Stromal cell of bone marrow (primary cell): ENCODE measurements at places on chromosomes 5 and 9.

- no peak for DNase-seq
Observed at GRCh38 chr5:169637085-169637548, at the start of gene DOCK2. Gene DOCK2 (plus strand): TSS chr5:169637275. CDS start chr5:169637327, 52 bp downstream.

GRCh38 chr5:95915999-95916686 is 45.5 kb downstream of the ELL2 start:
- DNase-seq, result no peak

- no peak for DNase-seq
Observed at GRCh38 chr5:109407913-109408312, 1.9 kb downstream of the PJA2 start.

GRCh38 chr5:35617060-35617434 is 616 bp upstream of the SPEF2 start:
- no peak for DNase-seq

GRCh38 chr9:110217656-110218099 is 9.7 kb upstream of the C9orf152 start:
- DNase-seq, result no peak

GRCh38 chr5:60649288-60649917 is 50.6 kb downstream of the DEPDC1B start:
- DNase-seq, result peak; percentile 30

GRCh38 chr5:132230871-132231270 is 3.2 kb upstream of the P4HA2 start:
- no peak for DNase-seq

DNA sequence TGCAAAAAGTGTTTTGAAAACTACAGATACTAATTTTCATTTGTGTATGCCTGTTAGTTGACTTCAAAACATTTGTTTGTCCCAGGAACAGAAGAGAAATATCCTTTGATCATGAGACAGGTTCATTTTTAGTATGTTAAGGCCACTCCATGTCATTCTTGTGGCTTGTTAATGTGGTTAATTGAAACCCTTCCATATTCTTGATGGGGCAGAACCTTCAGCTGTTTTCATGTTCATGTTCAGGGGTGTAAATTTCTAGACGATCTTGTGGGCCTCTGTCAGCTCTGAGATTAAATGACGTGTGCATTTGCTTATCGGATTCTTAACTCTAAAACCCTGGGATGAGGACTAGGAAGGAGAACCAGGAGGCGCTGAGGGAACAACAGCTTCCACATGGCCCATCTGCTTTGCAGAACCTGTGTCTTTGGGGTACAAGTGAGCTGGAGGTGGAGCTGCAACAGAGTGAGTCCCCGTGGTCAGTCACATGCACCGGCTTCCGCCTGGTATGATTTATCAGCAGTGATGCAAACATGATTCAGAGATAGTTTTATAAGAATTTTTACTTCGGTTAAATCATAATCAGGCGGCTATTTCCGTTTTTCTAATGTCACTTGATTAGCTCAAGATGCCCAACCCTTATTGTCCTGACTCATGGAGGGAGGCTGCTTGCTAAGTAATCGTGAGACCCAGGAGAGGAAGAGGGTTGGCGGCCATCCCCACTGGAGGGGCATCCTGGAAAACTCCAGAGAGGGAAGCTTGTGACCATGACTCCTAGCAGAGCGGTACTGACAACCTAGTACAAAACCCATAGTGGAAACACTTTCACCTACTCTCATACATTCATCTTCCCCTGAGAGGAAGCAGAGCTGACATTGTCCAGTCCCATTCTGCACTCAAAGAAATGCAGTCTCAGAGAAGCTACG is 138.4 kb downstream of the C9orf152 start:
- peak; percentile 95 for DNase-seq

DNA sequence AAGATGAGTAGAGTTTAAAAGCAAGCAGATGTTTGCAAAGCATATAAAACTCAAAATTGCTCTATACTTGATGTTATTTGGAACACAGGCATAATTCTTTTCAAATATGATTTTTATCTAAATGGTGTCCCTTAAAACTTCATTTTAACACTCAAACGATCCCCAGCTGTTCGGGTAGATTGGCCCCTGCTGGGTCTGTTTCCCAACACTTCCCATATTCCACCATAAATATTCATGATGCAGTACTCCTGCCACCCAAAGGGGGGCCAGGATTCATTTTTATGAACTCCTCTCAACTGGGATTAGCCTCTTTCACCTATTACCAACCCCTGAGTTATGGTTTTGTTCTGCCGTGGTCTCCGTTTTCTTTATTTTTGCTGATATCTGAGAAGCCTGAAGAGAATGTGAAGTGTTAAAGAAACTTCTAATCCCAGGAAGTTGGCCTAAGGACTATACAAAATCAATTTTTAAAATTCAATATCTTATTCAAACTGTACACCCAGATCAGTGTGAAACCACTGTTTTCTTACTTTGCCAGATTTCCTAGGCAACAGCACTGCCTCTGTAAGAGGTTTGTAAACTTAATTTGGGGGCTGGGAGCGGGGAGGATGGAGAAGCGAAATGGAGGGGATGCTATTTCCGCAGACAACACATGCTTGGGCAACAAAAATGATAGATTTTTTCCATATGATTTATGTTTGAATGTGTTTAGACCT is 384.1 kb downstream of the DMRT2 start:
- DNase-seq, result no peak

DNA sequence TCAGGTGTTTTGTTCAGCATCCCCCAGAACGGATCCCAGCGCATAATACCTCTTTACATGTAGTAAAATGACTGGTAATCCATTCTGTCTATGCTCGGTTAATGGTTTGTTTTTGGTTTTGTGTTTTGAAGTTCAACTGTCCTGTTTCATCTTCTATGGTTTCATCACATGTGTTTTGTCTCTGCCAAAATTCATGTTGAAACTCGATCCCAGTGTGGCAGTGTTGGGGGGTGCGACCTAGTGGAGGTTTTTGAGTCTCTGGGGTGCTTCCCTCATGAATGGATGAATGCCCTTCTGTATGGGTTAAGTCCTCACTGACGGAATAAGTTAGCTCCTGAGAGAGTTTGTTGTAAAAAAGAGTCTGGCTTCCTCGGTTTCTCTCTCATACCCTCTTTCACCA is 317.4 kb downstream of the KDM4C start:
- peak; percentile 23 for DNase-seq

GRCh38 chr5:35470866-35471265 is 146.8 kb upstream of the SPEF2 start:
- DNase-seq, result no peak

DNA sequence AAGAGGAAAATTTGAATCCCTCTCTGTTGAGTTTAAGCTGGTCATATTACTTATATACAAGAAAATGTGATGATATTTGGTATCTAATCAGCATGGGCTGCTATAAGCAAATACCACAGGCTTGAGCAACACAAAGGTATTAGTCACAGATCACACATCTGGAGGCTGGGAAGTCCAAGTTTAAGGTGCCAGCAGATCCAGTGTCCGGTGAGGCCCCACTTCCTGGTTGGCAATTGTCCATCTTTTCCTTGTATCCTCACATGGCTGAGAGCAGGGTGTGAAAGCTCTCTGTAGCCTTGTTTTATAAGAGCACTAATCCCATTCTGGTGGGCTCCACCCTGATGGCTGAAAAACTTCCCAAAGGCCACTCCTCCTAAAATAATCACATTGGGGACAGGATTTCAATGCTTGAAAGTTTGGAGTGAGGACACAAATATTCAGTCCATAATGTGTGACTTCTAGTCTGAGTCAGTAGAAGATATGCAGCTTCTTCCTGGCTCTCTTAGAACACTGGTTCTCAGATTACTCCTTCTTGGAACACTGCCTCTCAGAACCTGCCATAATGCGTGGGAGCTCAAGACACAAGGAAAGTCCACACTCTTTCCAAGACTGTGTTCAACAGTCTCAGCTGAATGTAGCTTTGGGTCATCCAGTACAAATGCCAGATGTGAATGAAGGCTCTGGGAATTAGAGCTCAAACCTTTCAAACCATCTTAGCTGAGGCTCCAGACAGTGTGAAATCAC is 124.1 kb downstream of the PRDM9 start:
- DNase-seq, result peak; percentile 15
